Right hindlimb (tissue), 1 donor: ENCODE measurements at places on chromosomes 16 and 17.
A peak's percentile ranks its signal among the peaks of the same experiment; 100 is the strongest.

GRCh38 chr16:11994143-11995119 is 17.9 kb downstream of the SNX29 start:
- DNase-seq: no peak

DNA sequence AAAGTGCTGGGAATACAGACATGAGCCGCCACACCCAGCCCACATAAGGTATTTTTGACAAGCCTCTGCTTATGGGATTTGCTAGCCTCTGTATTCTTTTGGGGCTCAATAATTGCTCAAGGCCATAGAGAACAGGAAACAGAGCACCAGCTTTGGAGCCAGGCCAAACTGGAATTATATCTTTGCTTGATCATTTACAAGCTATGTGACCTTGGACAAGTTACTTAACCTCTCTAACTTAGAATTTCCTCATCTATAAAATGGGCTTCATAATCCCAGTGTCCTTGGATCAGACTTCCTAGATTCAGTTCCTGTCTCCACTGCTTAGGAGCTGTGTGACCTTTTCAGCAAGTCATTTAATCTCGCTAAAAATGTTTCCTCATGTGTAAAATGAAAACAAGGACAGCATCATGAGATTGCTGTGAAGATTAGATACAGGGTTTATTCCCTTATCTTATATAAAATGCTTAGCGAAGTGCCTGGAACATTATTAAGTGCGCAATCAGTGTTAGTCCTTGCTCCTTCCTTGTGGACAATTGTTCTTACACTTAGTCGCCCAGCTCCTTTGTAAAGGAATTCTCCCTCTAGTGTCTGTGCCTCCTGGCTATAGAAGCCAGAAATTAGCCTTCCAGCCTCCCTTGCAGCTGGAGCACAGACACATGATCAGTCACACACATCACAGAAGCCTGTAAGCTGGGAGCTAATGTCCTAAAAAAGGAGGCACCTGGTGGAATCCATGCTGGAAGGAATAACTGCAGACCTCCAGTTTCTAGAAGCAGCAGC is 16.6 kb downstream of the KRT9 start:
- DNase-seq: no peak

DNA sequence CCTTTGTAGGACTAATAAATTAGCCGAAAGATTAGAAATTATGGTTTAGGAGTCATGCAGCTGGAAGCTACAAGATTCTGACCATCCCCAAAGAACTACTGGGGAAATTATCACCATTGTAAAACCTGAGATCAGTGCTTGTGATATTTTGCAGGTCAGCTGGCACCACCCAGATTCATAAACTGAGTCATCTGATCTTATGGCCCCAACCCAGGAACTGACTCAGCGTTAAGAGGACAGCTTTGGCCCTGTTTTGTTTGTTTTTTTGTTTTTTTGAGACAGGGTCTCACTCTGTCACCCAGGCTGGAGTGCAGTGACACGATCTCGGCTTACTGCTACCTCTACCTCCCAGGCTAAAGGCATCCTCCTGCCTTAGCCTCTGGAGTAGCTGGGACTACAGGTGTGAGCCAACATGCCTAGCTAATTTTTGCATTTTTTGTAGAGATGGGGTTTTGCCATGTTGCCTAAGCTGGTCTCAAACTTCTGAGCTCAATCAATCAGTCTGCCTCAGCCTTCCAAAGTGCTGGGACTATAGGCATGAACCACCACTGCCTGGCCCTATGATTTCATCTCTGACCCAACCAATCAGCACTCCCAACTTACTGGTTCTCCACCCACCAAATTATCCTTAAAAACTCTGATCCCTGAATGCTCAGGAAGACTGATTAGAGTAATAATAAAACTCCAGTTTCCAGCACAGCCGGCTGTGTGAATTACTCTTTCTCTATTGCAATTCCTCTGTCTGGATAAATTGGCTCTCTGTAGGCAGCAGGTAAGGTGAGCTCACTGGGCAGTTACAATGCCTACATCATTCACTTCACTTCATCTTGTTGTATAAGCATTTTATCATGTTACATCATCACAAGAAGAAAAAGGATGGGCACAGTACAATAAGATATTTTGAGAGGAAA is 79.4 kb upstream of the KSR1 start:
- DNase-seq: no peak

GRCh38 chr16:17389384-17389783 is 81.4 kb downstream of the XYLT1 start:
- no peak for DNase-seq

DNA sequence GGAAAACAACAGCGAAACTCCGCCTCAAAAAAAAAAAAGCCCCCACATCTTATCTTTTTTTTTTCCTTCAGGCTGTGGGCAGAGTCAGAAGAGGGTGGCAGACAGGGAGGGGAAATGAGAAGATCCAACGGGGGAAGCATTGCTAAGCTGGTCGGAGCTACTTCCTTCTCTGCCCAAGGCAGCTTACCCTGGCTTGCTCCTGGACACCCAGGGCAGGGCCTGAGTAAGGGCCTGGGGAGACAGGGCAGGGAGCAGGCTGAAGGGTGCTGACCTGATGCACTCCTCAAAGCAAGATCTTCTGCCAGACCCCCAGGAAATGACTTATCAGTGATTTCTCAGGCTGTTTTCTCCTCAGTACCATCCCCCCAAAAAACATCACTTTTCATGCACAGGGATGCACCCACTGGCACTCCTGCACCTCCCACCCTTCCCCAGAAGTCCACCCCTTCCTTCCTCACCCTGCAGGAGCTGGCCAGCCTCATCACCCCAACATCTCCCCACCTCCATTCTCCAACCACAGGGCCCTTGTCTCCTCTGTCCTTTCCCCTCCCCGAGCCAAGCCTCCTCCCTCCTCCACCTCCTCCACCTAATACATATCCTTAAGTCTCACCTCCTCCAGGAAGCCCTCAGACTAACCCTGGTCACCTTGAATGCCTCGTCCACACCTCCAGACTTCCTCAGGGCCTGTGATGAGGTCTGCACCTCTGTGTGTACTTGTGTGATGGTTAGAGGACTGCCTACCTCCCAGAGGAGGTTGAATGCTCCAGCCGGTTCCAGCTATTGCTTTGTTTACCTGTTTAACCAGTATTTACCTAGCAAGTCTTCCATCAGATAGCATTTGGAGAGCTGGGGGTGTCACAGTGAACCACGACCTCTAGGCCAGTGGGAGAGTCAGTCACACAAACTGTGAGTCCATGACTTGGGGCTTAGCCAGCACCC is 1.2 kb upstream of the HBA1 start:
- DNase-seq: no peak

- no peak for DNase-seq
Observed at GRCh38 chr17:31859487-31860008, 504 bp upstream of the COPRS start.

GRCh38 chr17:36749493-36749892 is 148.1 kb downstream of the MRM1 start:
- DNase-seq: no peak

- no peak for DNase-seq
Observed at GRCh38 chr16:58815181-58815888, 81.2 kb upstream of the GOT2 start.

GRCh38 chr16:31880322-31880979 is 6.8 kb downstream of the ZNF267 start:
- DNase-seq: no peak

DNA sequence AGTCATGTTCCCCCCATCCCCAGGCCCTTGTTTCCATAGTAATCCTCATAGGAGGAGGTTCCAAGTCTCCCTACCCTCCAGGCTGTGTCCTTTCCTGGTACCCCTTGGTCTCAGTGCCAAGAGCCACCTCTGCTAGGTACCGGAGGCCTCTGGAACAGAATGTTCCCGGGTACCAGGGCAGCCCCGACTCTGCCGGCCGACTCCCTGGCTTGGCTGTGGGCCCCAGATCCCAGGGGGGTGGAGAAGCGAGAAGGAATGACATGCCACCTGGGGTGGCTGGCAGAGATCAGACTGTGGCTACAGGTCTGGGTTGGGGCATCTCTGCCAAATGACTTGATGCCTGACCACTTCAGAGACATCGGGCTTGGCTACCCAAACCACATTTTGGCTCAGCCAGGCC is 3.6 kb downstream of the STAC2 start:
- no peak for DNase-seq

DNA sequence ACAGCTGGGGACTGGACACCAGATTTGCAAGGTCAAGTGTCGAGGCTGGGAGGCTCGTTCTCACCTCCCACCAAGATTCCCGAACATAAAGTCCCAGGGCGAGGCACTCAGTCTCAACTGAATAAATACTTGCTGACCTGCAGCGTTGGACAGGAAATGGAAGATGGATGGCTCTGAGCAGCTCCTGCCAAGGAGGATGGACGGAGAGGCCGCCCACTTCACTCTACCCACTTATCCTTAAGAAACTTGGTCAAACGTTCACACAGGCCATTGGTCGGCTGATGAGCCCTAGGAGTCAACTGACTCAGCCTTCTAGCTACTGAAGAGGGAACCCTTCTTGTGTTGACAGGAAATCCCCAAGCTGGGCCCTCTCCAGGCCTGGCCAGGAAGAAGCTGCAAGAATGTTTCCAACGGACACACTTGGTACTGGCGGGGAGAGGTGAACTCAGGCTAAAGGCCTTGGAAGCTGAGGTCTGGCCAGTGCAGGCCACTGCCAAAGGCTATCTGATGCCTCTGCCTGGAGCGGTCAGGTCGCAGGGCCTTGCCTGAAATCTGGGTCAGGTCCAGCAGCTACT is 50.0 kb downstream of the VAC14 start:
- DNase-seq: peak; percentile 73

DNA sequence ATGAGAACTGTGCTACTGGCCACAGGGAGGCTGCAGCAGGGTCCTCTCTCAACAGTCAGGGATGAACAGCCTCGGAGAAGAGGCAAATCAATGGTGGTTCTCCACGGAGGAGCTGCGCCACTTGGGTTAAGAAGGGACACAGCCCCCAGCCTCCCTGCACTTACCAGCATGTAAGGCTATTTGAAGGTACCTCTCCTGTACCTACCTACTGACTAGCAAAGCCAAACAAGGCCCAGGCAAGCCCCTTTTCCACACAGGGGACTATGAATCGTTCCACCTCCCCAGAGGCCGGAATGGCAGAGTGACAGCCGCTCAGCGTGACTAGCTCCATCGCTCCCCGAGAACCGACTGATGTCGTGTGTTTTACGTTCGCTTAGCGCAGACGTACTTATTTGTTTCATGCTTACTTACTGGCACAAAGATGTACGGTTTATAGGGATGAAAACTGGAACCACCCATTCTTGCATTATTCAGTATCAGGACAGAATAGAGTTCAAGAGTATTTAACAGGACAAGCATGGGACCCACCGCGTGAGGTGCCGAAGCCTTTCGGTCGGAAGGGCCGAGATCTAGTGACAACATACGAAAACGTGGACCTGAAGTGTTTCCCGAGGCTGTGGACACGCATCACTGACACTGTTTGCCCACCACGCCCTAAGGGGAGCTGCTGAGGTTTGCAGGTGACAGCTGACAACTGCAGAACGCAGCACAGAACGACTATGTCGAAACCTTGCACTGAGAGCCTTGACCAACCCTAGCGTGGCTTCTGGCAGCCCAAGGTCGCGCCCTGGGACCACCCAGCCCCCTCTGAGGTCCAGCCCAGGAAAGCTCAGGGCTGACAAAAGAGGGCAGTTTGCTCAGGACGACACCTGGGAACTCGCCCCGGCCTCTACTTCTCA is 1.0 kb downstream of the TEPSIN start:
- no peak for DNase-seq

DNA sequence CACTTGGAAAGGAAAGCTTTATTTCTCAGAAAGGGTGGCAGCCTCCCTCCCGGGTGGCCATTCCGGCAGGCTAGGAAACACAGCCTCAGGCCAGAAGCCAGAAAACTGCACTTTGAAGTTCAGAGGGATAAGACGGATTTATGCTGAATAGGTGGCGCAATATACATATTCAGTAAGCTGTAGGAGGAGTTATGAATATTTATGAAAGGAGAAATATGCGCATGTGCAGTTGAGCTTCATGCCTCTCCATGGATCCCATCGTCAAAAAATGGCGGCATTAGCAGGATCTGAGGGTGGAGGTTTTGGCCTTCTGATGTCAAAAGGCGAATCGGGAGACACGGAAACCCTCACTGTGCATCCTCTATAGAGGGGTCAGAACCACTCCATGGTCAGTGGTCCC is 82.3 kb downstream of the KATNIP start:
- DNase-seq: no peak

DNA sequence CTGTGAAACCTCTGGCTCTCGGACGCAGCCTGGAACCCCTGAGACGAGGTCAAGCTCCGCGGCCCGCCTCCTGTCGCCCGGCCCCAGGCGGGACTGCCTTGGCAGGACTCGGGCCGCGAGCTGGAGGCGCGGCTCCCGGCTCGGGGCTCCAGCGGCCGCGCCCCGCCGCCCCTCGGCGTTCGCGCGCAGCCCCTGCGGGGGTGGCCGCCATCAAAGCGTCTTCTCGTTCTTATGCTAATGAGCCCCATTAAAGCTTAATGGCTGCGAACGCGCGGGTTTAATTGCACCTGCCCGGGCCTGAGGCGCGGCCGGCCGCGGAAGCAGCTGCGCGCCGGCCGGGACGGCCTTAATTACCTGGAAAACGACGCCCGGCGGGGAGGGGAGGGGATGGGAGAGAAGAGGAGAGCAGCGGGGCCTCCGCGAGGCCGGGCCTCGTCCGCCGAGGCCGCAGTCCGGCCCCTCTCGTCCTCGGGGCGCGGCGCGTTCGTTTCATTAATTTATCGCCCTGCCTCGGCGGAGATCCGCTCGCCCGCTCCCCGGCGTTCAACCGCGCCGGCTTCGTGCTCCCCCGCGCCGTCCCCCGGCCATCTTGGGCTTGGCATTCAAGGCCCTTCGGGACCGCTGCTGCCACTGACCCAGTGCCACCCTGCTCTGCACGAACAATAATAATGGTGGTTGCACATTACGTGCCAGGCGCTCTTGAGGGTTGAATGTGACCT is 19.2 kb downstream of the RAI1 start:
- DNase-seq: no peak

- no peak for DNase-seq
Observed at GRCh38 chr17:58680038-58680369, 11.8 kb downstream of the TEX14 start.

DNA sequence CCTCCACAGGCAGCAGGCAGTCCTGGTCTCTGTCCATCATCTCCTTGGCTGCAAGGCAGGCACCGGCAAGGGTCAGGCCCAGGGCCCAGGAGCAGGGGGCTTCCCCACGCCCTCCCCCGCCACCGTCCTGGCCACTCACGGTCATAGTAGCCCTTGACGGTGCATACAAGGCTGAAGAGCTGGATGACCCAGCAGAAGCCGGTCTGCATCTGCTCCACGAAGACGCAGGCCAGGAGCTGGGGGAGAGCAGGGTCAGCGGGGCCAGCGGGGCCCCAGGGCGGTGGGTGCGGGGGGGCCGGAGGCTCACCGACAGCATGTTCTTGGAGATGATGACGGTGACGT is 20.1 kb downstream of the CTU2 start:
- no peak for DNase-seq

DNA sequence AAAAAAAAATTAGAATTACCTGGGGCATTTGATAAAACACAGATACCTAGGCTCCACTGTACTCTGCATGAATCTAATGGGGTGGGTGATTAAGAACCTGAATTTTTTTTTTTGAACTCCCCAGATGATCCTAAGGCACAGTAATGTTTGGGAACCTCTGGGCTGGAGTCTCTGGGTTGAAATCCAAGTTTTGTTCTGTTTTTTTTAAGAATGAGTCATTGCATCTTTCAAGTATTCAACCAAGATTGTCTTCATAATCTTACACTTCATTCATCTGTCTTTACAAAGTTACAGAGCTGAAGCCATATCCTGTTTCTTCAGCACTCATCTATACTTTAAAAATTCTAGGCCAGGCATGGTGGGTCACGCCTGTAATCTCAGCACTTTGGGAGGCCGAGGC is 52.6 kb downstream of the PIGL start:
- no peak for DNase-seq
